CD4-positive, alpha-beta T cell treated with Interleukin-21 for 1 hour (primary cell): ENCODE measurements at places on chromosomes 6 and 20.
A peak's percentile ranks its signal among the peaks of the same experiment; 100 is the strongest.

- DNase-seq, result no peak
Measured at GRCh38 chr6:158113802-158114201, 54.3 kb downstream of the SERAC1 start.

DNA sequence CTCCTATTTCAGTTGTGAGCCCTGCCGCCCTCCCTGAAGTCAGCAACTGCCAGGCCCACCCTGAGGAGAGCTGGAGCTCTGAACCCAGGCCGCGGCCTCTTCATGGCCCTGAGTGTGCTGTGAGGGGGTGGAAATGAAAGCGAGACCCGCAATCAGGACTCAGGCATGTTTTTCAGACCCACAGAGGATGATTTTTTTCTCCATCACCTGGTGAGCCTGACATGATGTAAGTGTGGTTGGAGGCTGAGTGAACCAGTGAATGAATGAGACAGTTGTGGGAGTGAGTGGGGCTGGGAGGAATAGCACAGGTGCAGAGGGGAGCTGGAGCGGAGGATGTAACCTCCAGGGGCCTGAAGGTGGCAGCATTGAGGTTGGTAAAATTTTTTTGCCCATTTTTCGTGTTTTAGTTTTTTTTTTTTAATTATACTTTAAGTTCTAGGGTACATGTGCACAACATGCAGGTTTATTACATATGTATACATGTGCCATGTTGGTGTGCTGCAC, 18.3 kb downstream of the RAET1L start:
- peak; percentile 48 for DNase-seq

GRCh38 chr20:61369731-61370520, 117.9 kb downstream of the CDH4 start:
- DNase-seq, result no peak

DNA sequence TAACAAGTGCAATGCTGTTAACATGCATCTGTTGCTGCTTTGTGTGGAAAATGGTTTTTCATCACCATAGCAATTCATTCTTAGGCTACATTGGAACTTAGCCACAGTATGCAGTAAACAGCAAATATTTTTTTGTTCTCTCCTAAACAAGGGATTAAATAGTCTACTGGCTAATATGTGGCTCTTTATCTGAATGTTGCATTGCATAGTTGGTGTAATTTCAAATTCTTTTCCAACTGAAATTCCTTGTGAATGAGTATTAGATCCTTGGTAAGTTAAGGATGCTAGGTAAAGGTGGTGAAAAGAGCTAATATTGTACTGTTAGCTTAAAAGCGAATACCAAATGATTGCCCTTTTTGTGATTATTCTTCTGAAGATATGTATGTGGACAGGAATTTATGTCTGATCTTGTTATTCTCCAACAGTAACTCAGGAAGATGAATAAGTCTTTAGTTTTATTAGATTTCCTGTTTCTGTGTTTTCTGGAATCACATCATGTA, 958 bp downstream of the MLIP start:
- no peak for DNase-seq

- no peak for DNase-seq
Measured at GRCh38 chr6:55898342-55898741, 23.0 kb upstream of the BMP5 start.

GRCh38 chr20:21021472-21021790, 84.7 kb downstream of the LINC00237 start:
- no peak for DNase-seq

- DNase-seq, result no peak
Measured at GRCh38 chr20:22346716-22347115, 237.7 kb downstream of the FOXA2 start.

GRCh38 chr6:42411406-42411805, 40.3 kb downstream of the TRERF1 start:
- no peak for DNase-seq

DNA sequence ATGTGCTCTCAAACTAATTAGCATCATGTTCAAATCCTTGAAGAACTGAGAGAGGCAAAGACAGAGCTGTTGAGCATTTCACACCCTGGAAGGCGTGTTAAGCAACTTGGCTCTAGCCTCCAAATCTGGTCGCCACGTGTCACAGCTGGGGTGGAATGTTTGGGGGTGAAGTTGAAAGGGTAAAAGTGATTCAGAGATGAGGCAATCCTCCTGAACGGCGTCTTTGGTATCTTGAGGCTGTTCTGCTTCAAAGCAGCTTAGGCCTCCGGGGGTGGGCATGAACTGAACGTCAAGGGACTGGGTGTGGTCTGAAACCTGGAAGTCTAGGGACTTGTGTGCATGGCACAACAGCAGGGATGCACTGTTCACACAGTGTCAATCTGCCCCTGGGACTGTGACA, 62.3 kb downstream of the TRAM2 start:
- DNase-seq, result no peak

DNA sequence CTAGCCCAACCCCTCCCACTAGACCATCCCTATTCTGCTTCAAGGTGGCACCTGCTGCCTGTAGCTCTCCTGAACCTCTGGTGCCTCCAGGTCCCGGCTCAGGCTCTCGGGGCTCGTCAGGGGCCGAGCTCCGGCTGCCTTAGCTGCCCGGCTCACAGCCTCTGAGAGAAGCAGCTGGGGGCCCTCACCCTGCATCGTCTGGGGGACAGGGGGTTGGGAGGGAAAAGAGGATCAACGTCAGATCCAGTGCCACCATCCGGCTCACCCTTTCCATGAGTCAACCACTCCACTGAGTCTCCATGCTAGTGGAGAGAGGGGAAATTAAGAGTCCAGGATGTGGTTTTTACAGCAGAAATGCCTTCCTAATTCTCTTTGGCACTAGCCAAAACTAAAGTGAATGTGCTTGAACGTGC, 13.0 kb downstream of the BAG6 start:
- no peak for DNase-seq

DNA sequence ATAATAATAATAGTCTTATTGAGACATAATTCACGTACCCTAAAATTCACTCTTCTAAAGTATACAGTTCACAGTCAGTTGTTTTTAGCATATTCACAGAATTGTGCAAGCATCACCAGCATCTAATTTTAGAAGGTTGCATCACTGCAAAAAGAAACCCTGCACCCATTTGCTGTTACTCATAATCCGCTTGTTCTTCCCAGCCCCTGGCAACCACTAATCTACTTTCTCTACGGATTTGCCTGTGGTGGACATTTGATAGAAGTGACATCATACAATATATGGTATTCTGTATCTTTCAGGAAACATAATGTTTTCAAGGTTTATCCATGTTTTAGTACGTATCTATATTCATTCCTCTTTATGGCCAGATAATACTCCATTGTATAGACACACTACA, 41.5 kb upstream of the FAM184A start:
- DNase-seq, result no peak

- no peak for DNase-seq
Measured at GRCh38 chr20:10239954-10240353, 21.3 kb downstream of the SNAP25 start.

GRCh38 chr6:81818901-81819361, 66.5 kb upstream of the TENT5A start:
- no peak for DNase-seq

- no peak for DNase-seq
Measured at GRCh38 chr20:310645-311044, 13.3 kb downstream of the ZCCHC3 start.

DNA sequence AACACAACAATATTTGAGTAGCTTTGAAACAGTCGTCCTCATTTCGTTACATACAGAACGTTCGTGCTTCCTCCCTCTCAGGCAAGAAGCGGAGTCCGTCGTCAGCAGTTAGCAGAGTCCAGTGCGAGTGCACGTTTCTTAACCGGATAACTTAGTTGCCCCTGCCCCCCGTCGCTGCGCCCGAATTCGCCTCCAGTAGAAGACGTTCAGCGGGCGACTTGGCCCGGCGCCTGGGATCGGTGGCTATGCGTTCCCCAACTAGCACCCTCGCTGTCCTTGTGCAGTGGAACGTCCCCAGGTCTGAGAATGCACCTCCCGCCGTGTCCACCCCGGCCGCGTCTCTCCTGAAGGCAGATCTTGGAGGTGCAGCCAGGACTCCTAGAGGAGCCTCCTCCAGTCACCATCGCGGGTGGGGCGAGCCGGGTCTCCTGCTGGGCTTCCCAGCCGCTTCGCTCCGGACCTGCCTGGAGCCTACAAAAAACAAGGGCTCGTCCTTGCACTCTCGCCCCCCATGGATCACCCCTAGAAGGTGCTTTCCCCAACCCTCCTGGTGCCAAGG, 910 bp upstream of the PCSK2 start:
- DNase-seq, result no peak

DNA sequence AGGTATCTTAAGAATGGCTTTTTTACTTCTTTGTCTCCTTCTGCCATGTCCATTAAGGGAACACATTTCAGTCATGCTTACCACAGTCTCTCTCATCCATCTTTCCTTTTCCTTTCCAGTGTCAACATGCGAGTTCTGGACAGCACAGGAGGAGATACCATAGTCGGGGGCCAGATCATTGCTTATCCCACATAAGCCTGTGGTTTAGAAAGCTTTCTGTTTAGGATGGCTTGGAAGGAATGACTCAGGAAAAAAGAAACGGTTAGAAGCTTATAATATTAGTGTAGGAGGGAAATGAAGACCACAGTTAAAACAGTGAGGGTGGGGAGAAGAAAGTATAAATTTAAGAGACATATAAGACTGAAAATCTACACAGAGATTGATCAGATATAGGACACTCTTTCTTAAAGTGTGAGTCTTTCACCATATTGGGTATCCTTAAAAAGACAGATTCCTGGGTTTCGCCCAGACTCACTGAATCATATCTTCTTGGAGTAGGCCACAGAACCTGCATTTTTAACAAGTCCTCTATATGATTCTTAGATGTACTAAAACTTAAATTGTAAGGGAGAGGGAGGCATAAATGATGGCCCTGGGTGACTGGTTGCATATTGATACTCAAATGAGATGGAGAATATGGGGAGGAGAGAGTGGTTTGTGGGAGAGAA, 36.1 kb downstream of the DSE start:
- no peak for DNase-seq

DNA sequence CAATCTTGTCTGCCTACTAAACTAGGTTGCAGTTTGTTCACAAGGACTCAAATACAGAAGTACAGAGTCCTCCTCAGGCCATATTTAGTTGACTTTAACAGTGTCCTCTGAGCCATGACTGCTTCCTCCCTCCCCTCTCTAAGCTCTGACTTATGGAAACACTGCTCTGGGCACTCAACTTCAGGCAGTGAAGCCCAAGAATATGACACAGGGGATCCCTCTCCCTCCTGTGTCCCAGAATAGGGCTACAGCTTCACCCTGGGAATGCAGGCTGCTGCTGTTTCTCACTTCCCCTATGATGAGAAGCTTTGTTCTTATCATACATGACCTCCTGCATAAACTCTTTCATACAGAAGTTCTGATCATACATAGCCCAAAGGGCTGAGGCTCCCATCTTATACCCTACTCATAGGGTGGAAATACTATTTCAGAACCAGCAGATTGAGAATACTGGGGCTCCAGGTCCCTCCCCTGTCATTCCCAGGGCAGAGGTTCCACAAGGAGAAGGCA, 97.3 kb upstream of the UST start:
- no peak for DNase-seq

DNA sequence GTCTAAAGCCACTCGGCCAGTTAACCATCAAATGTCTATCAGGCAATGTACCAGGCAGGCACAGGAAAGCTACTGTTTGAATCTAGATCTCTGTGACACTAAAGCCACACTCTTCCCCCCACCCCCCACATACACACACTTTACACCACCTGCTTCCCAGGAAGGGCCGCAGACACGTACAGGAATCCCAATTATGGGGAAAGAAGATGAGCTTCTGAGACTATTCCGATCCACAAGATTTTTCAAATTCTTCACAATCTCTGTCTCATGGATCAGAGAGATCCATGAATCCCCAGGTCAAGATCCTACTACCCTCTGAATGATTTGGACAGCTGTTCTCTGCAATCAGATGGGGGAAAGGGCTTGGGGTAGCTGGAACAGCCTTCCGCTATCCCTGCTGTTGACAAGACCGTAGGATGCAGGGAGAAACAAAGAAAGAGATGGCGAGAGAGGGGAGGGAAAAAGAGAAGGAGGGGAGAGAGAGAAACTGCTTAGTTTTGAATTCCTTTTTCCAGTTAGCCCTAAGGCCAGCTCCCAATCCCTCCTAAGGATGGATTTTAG, 25.4 kb upstream of the RIMS4 start:
- DNase-seq, result no peak

DNA sequence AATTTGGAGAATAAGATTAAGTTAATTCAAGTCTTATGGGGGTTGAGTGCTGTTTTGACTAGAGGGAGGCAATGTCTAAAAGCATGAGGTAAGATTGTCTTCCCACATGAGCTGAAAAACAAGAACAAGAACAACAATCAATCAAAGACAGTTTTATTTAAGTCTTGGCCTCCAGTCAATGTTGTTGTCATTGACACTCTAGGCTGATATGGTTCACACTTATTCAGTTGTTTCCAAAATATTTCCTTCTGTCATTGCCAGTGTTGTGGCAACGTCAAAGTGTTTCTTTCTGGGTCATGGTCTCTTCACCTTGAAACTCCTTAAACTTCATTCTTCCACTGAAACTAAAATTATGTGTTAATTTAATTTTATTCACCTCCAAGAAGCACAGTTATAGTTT, 72.4 kb downstream of the GRIK2 start:
- no peak for DNase-seq

GRCh38 chr6:13523826-13524622, 36.6 kb upstream of the GFOD1 start:
- no peak for DNase-seq

- DNase-seq, result no peak
Measured at GRCh38 chr6:47573109-47573508, 95.5 kb downstream of the CD2AP start.

DNA sequence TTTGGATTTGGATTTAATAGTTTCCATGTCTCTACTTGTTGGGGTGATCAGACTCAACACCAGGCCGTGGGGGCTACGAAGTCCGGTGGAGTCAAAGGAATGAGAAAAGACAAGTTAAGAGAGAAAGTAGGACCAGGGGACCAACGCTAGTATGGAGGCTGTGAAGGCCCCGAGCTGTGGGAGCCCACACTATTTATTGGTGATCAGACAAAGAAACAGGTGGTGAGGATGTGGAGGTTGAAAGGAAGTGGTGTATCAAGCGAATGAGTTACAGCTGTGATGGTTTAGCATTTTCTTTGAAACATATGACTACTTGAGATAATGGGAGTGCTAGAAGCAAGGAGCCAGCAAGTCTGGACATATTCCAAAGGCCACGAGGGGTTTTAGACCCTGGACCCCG, 62.4 kb downstream of the AKAP7 start:
- peak; percentile 46 for DNase-seq

DNA sequence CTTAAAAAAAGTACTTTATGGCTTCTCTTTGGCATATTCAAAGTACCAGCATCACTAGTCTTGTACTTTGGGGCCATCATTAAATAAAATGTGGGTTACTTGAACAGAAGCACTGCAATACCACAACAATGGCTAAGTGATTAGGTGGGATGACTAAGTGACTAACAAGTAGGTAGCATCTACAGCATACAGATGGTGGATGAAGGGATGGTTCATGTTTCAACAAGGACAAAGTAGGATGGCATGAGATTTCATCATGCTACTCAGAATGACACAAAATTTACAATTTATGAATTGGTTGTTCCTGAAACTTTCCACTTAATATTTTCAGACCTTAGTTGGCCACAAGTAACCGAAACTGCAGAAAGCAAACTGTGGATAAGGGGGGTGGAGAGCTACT, 7.7 kb downstream of the MPC1 start:
- DNase-seq, result no peak
